Effector memory CD4-positive, alpha-beta T cell (primary cell): ENCODE measurements at places on chromosomes 2 and 18.

GRCh38 chr2:109486711-109487535, 126.8 kb downstream of the SEPTIN10 start:
- H3K27me3 ChIP-seq = no peaks in the 10 kb centered on the region
- H3K4me3 ChIP-seq = no peak overlapping the region
- no peak for DNase-seq
- H3K27ac ChIP-seq = no peak overlapping the region
- H3K4me1 ChIP-seq = no peaks in the 10 kb centered on the region

DNA sequence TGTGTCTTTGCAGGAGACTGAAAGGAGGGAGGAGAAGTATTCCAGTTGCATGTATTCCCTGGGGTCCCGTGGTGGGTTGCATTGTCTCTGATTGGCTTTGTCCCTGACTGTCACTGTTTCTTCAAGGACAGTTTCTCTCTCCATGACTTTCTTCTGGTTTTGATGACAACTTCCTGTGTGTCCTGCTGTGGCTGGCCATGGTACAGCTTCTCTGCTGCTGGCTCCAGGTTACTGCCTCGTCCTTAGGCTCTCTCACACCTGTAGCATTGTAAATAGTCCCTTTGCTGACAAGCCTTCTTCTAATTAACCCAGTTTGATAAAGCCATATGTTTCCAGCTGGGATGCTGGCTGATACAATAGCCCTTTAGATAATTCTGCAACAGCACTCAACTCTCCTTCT, 129.0 kb downstream of the LPIN1 start:
- H3K27ac ChIP-seq = no peak overlapping the region
- no peak overlapping the region for H3K4me3 ChIP-seq
- no peaks in the 10 kb centered on the region for H3K36me3 ChIP-seq
- DNase-seq = no peak
- no peaks in the 10 kb centered on the region for H3K27me3 ChIP-seq

DNA sequence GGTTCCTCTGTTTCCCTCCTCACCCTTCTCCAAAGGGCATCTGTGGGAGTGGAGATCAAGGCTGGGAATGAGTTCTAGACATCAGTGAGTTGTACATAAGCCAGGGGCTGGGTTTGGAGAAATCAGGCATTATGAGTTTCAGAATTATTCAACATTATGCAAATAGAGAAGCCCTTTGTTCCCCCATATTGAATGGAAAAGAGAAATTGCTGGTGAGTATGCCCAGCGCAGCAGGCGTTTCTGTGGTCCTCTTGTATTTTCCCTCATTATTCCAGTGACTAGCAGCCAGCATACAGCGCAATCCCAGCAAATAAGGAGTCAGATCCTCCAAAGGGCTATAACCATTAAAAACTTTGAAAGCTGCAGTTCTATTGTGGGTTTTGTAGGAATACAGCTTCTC, 94.4 kb downstream of the VWA3B start:
- H3K4me1 ChIP-seq = no peaks in the 10 kb centered on the region
- no peak for DNase-seq
- no peak overlapping the region for H3K4me3 ChIP-seq
- H3K27ac ChIP-seq = no peak overlapping the region

GRCh38 chr18:61697306-61697909, 195.4 kb downstream of the RNF152 start:
- no peak overlapping the region for H3K27ac ChIP-seq
- no peak for DNase-seq
- no peaks in the 10 kb centered on the region for H3K36me3 ChIP-seq
- no peaks in the 10 kb centered on the region for H3K27me3 ChIP-seq
- H3K4me3 ChIP-seq = no peak overlapping the region
- H3K4me1 ChIP-seq = no peaks in the 10 kb centered on the region

DNA sequence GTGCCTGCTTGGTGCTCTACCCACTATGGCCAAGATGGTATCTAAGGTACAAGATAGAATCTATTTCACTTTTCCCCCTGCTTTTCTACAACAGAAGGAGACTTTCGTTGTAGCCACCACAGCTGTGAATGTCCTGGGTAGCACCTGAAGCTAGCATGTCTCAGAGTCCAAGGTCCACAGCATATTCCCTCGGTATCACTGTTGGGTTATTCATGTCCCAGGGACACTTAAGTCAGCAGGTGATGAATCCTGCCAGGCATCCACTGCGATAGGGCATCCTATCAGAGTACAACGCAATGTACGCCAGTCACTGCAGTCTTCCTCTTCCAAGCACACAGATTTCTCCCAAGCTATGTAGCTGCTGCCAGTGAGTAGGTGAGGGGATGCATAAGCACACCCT, 129.1 kb upstream of the LINC00305 start:
- H3K27me3 ChIP-seq = no peaks in the 10 kb centered on the region
- no peak overlapping the region for H3K4me3 ChIP-seq
- H3K36me3 ChIP-seq = no peaks in the 10 kb centered on the region
